ENCODE measurements at places on chromosomes 12 and 14.

DNA sequence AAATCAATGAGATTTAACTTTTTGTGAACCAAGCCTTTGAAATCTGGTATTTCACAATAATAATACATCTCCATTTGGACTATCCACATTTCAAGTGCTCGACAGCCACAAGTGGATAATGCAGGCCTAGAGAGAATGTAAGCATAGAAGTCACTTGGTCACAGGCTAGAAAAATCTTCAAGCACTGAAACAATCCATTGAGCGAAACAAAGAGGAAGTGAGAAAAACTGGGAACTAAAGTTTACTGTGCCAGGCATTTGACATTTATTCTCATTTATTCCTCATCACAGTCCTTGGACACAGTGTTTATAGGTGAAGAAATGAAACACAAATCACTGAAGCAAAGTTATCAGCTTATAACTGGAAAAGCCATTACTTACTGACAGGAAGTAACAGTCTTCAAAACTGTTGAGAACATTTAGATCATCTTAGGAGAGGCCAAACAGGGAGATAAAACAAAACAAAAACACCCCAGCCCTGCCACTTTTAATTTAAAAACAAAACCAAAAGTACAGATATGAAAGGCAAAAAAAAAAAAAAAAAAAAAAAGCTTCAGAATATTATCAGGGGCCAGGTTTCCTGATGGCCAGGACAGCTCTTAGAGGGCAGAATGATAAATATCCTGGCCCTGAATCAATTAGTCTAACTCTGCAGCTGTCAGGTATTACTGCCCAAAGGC is 29.2 kb downstream of the GNS start:
- no peak for DNase-seq

DNA sequence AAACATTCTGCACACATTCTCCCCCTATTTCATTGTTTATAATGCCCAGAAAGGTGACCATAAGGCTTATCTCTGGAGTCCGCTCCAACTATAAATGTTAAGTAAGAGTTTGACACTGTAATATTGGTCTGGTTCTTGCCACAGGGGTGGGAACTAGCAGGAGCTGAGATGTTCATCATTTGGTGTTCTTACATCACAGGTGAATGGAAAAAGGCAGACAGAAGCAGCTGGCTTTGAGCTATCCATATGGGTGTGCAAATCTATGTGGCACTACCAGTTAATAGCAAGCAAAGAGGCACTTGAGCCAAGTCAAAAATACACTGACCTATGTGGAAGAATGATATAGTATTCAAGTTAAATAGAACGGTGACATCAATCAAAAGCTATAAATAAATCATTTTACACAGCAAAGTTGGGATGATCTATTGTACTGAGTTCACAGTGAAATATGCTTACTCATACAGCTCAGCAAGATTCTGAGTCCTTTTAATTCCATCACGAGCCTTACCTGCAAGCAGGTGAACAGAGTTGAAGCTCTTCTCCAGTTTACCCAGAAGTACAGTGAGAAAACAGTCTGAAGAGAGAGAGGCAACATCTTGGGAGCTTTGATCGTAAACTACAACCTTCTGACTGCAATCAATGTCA is 43.2 kb downstream of the DUSP16 start:
- DNase-seq = no peak

GRCh38 chr12:20463913-20464524 is 95.7 kb downstream of the PDE3A start:
- DNase-seq = peak; percentile 0

- no peak for DNase-seq
Observed at GRCh38 chr14:101540481-101541462, 20.5 kb upstream of the DIO3 start.

GRCh38 chr12:51198568-51199365 is 19.1 kb downstream of the POU6F1 start:
- DNase-seq = no peak

- no peak for DNase-seq
Observed at GRCh38 chr12:132537049-132537448, 47.1 kb downstream of the FBRSL1 start.

- no peak for DNase-seq
Observed at GRCh38 chr14:94303111-94303510, 10.0 kb upstream of the SERPINA10 start.

DNA sequence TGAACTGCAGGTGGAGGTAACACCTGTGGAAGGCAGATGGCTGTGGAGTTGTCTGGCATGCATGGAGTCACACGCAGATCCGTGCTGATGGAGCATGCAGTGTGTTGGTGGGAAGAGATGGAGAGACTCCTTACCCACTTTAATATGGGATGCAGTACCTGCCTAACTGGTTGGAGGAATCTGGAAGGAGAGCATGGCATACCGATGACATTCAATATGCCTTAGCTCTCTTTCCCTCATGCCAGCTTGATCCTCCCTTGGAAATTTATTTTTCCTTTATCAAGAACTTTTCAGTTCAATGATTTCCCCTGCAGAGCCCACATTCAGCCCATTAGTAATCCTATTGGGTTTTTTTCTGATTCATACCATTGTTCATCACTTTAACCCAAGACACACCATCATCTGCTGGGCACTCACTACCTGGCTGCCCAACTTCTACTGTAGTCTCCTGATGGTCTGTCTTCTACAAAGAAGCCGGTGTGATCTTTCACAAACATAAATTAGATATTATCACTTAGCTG is 25.9 kb upstream of the NR2C1 start:
- DNase-seq = no peak

GRCh38 chr14:95519699-95520098 is 3.2 kb upstream of the SYNE3 start:
- DNase-seq = no peak

- no peak for DNase-seq
Observed at GRCh38 chr14:23864259-23864658, 89.3 kb upstream of the DHRS4 start.

GRCh38 chr12:24770334-24770733 is 178.6 kb downstream of the BCAT1 start:
- DNase-seq = no peak
